NCI-H2227 treated with DMSO at 0.1 percent for 48 hours (cell line): ENCODE measurements at places on chromosomes 7 and 10.
A peak's percentile ranks its signal among the peaks of the same experiment; 100 is the strongest.

GRCh38 chr10:60490013-60490412 is 100.3 kb upstream of the ANK3 start:
- no peak for DNase-seq

DNA sequence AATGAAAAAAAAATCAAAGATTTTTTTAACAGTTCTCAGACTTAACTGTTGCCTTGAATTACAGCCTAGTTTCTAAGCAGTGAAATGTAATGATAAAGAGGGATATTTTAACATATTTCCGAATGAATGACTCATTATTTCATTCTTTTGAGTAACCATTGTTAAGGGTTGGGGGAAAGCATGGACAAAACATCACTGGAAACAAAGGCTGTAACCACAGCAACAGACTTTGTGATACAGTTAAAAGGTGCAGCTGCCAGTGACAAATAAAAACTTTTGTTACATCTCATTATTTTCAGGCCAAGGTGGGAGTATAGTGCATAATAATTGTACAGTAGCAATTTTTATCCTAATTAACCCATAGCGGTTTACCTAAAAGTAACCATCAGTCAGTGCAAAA is 172.6 kb downstream of the LRRTM3 start:
- no peak for DNase-seq

DNA sequence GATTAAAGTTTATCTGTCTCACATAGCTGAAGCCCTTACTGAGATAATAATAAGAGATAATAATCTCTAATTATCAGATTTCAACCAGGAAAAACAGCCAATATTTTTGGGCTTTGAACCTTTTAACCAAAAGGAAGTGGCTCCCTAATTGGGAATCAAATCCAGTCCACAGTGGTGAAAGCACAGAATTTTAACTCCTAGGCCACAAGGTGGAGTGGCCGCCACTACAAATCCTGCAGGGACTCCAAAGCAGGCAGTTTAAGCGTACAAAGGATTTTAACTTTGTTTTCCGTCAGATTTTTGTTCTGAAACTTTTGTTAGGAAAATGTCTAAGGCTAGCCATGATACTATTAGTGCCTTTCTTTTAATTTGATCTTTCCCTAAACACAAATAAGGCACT is 99.6 kb upstream of the CCNY start:
- DNase-seq, result no peak

- DNase-seq, result no peak
Observed at GRCh38 chr10:124066126-124066700, 27.2 kb downstream of the CHST15 start.

DNA sequence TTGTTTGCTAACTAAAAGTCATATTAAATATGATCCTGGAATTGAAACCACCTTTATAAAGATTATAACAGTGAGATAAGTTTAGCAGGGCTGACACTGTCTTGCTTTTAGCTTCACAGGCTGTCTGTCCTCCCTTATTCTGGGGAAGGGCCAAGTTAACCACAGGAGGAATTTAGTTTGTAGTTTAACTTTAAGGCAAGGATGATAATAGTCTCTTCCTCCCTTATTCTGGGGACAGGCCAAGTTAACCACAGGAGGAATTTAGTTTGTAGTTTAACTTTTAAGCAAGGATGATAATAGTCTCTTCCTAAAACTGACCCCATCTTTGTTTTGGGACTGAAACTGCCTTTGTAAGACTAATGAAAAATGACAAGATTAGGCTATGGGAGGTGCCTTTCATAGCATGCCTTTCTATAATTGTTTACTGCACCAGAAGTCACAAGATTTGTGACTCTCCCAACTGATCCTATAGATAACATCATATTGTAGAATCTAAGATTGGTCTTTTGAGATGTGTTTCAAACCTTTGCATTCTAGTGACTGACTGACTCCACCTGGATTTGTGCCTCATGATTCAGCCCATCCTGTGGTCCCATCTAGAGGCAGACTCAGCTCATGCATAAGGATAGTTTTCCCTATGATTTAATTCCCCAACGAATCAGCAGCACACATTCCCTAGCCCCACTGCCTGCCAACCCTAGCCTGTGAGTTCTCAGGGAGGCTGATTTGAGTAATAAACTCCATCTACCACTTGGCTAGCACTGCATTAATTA is 212.0 kb downstream of the MAGI2 start:
- DNase-seq, result no peak

DNA sequence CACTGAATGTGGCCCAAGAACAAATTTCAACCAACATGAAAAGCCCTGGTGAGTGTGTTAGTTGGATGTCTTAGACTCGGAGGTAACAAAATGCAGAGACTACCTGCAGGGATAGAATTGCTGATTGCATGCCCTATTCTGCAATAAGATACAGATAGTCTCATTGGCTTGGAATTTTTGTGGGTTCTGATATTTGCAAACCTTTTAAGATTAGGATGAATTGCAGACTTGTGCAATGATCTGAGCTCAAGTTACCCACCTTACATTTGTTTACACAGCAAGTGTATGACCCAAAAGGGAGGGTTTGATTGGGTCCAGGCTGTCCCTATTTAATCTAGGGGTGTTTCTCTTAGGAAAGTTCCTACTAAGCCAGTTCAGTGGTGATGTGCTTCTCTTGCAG is 45.4 kb downstream of the GPR37 start:
- DNase-seq, result no peak

DNA sequence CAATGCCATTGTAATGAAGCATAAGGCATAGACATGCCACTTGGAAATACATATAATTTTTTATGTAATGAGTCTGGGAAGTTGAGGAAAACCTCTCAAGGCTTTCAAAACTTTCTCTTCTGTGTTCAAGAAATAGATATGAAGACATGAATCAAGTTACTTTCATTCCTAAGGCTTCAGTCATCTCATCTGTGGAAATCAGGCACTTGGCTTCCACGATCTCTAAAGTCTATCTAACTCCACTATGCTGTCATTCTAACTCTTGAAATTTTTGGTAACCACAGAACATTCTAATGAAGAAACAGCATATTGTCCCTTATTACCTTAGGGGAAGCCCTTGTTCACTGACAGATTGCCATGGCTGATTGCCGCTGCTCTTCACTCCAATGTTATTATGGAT is 242.6 kb downstream of the CNTNAP2 start:
- DNase-seq, result no peak

- DNase-seq, result peak; percentile 89
Observed at GRCh38 chr7:133837224-133837623, 289.9 kb upstream of the LRGUK start.

DNA sequence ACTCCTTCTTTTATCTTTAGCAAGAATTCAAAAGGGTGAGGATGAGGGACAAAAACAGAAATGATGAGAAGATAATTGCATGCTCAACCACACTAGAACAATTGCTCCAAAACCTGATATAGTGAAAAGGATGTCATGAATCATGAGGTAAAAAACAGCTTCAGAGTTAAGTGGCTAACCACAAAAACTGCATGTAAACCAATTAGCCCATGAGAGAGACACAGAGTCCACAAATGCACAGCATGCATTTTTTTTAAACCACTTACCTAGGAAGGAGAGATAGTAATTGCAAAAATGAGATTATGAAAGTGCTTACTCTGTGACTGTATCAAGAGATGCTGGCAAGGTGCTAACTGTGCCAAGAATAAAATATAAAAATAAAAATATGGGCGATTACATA is 132.9 kb downstream of the MBL2 start:
- peak; percentile 46 for DNase-seq

GRCh38 chr10:81219758-81220157 is 655.2 kb upstream of the NRG3 start:
- no peak for DNase-seq

- peak; percentile 25 for DNase-seq
Observed at GRCh38 chr10:88281592-88282347, 301.3 kb downstream of the RNLS start.

DNA sequence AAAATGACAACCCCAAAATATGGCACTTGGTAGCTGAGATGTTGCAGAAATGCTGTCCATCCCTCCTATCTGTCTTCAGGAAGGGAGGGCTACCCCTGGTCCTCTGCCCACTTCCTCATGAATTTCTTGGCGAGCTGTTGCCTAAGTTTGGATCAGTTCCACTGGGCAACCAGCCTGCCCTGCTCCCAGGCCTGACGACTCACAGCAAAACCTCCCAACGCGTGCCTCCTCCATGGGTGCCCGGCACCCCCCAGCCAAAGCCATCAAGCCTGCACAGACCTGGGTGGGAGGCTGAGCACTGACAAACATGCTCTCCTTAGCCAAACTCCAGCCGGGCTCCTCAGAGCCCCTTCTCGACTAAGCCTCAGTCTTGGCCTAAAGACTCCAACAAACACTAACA is 8.9 kb downstream of the VSTM4 start:
- no peak for DNase-seq

DNA sequence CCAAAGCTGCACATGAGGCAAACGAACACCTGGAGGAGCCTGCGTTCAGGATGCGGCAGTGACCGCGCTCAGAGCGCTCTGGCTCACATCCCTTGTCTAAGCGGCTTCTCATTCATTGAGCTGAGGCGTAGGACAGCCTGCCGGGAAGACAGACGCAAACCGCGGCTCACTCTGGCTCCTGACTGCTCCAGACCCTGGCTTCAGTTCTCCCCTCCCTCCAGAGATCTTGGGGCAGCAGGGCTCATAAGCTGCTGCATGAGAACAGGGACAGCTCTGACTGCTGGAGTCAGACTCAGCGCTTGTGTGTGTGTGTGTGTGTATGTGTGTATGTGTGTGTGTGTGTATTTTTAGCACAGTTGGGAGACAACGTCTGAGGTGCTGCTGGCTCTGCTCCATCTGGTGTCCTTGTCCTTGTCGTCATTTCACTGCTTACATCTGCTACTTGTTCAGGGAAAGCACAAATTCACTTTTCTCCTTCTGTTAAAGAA is 15.8 kb upstream of the LYZL2 start:
- peak; percentile 20 for DNase-seq

- no peak for DNase-seq
Observed at GRCh38 chr10:7945469-7946187, 108.9 kb upstream of the GATA3 start.

GRCh38 chr10:131177431-131178327 is 133.8 kb downstream of the TCERG1L start:
- DNase-seq, result no peak

DNA sequence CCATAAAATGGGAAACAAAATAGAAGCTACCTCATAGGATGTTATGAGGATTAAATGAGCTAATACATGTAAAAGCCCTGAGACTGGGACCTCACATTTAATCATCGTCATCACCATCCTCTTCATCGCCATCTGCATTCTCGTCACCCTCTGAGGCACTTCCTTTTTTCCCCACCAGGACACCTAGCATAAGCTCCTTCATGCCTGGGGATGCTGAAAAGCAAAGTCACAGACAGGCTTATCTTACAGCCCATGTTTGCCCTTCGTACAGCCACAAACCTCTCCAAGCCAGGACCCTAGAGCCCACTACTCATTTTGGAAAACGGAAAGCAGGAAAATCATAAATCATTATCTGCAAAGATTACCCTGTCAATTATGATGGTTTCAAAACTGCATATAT is 249.6 kb downstream of the GPAM start:
- no peak for DNase-seq

- no peak for DNase-seq
Observed at GRCh38 chr10:101646364-101646763, 48.6 kb downstream of the FBXW4 start.

DNA sequence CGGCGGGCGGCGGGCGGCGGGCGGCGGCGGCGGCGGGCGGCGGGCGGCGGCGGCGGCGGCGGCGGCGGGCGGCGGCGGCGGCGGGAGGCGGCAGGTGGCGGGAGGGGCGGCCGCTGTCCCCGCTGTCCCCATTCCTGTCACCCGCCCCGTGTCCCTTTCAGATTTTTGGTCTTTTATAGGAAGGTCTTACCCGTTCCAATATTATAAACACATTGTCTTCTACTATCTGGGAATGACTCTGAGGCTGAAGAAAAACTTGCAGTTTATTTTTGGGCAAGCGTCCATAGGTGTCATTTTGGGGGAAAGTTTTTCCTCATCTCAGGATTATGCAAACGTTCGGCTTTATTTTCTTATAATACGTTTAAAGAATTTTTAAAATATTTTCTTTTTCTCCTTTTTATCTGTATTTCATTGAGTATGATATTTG is 578 bp downstream of the ZNF713 start:
- no peak for DNase-seq

- no peak for DNase-seq
Observed at GRCh38 chr7:70585071-70585470, 546.9 kb upstream of the GALNT17 start.

- DNase-seq, result no peak
Observed at GRCh38 chr7:77734659-77735421, 38.6 kb downstream of the RSBN1L start.

DNA sequence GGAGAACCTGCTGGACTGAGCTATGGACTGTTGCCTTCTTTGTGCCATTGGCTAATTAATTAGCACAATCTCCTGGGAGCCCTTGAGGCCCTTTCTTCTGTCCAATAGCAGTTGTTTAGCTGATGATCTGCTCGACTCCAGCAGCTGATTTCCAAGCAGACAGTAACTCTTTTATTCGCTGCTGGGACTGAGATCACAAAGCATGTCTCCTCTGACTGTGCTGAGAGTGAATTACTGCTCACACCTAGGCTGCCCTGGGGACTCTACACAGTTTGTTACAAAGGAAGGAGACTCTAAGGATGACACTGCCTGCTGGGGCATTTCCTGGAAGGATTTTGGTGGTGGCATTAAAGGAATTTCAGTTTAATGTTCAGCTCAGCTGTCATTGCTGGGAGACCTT is 31.4 kb downstream of the CASP7 start:
- no peak for DNase-seq

- no peak for DNase-seq
Observed at GRCh38 chr7:71752171-71752935, 620.4 kb downstream of the GALNT17 start.

GRCh38 chr10:23412223-23412622 is 26.7 kb upstream of the OTUD1 start:
- DNase-seq, result no peak

- DNase-seq, result no peak
Observed at GRCh38 chr10:27720529-27720928, 25.1 kb downstream of the MKX start.

GRCh38 chr7:131400681-131401176 is 73.1 kb downstream of the MKLN1 start:
- DNase-seq, result no peak

DNA sequence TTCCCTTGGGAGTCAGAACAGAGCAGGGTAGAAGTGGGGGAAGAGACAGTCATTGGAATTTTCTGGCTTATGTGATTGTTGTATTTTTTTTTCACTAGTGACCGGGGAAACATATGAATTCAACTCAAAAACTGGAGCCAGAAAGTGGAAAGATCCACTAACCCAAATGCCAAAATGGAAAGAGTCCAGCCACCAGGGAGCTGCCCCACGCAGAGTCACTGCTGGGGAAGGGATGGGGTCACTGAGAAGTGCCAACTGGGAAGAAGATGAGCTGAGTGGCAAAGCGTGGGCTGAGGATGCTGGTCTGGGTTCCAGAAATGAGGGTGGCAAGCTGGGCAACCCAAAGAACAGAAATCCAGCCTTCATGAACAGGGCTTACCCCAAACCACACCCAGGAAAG is 69.2 kb downstream of the CDHR3 start:
- no peak for DNase-seq

GRCh38 chr10:80460399-80461207 is 6.5 kb downstream of the TSPAN14 start:
- DNase-seq, result no peak

DNA sequence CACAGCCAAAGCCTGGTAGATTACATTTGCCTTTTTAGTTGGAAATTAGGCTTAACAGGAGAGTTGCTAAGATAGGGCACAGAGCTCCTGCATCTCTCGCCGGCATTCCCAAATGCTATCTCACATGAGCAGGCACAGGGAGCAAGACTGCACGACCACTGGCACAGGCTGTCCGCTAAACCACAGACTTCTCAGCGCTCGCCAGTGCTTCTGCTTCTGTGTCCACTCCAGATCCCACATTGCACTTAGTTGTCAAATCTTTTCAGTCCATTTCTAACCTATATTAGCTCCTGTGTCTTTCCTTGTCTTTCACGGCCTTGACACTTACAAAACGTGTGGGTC is 138.9 kb downstream of the EGFR start:
- DNase-seq, result no peak
